Uterus (tissue), 4 donors: ENCODE measurements at places on chromosomes 3 and 15. TPM values are rescaled to one million over a fixed set of nuclear protein-coding genes. Genes with fewer than 3 reads are reported as not detected.

ACAN gene
- total RNA-seq: 0.85 TPM

FANCD2OS gene
- total RNA-seq: not detected

DNA sequence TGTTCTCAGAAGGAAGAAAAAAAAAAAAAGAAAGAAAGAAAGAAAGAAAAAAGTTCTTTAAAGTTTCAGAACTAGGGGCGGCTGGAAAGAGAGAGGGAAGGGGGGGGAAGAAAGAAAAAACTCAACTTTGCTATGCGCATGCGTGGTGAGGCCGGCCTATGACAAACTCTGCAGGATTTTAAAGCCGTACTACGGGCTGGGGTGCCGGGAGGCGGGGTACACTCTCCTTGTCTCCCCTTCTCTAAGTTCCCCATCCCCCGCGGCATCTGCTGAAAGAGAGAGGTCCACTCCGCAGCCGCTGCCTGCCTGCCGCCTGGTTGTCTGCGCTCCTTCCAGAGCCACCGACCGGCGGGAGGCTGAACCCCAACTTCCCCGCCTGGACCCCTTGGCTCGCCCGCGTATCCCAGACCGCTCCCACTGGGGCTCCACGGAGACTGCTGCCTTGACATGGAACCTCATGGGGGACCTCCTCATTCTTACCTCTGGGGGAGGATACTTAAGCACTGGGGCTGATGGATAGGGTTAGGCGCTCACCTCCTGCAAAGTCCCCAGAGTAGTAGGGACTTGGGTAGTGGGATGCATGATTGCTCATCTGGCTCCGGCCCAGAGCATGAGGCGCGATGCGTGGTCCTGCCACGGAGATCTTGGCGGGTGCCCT, 1.4 kb upstream of the WNT5A start:
- DNase-seq: peak; percentile 55

ANKRD34C gene
- not detected for total RNA-seq
